ENCODE measurements at places on chromosomes 5 and 9.

DNA sequence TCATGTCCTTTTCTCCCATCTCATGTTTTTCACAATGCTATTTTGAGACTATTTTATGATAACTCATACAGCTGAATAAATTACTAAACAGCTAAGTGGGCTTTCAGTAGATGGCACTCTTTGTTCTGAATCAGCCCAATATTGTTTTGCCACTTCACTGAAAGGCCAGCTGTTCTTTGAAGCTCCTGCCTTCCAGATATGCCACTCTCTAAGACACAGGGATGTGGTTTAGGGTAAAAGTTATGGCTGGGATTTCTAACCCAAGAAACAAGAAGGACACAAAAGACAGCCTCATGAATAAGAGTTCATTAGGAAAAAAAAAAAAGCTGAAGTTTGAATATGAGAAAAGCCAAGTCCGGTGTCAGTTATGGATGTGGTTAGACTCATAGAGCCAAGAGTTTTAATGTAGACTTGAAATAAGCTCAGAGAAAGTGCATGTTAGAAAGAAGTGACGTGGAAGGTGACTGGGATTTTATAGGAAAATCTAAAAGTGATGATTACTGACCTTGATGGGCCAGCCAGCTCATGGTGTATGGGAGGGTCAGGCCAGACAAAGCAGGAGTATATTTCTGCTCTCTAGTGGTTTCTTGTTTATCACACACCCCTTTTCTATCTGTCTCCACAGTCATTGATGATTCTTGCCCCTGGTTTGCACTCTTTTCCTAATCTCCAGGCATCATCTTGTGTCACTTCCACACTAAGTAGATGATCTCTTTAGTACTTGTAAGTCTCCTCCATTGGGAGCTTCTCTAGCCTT lies 488.5 kb downstream of the NR2F1-AS1 start:
- no peak for DNase-seq

DNA sequence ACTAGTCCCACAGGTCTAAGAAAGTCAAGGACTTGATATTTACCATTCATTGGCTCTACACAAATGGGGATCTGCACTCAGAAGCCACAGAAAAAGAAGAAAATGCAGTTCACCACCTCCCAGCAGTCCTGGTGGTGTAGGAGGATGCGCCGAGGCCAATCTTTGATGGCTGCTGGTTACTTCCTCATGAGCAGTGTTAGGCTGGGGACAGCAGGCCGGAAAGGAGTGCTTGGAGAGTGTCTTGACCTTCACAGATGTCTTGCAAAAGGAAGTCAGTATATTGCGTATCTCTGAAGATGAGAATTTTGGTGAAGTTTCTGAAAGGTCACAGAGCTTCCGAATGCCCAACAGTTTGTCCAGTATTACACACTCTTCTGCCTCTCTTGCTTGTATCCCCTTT lies 597.0 kb downstream of the EBF1 start:
- DNase-seq: no peak

GRCh38 chr5:112762113-112762810 lies 24.6 kb downstream of the APC start:
- DNase-seq: no peak

- DNase-seq: no peak
These were observed 117.1 kb downstream of the MED10 start for GRCh38 chr5:6261256-6261655.

GRCh38 chr9:70049236-70049635 lies 5.6 kb downstream of the MAMDC2 start:
- no peak for DNase-seq

DNA sequence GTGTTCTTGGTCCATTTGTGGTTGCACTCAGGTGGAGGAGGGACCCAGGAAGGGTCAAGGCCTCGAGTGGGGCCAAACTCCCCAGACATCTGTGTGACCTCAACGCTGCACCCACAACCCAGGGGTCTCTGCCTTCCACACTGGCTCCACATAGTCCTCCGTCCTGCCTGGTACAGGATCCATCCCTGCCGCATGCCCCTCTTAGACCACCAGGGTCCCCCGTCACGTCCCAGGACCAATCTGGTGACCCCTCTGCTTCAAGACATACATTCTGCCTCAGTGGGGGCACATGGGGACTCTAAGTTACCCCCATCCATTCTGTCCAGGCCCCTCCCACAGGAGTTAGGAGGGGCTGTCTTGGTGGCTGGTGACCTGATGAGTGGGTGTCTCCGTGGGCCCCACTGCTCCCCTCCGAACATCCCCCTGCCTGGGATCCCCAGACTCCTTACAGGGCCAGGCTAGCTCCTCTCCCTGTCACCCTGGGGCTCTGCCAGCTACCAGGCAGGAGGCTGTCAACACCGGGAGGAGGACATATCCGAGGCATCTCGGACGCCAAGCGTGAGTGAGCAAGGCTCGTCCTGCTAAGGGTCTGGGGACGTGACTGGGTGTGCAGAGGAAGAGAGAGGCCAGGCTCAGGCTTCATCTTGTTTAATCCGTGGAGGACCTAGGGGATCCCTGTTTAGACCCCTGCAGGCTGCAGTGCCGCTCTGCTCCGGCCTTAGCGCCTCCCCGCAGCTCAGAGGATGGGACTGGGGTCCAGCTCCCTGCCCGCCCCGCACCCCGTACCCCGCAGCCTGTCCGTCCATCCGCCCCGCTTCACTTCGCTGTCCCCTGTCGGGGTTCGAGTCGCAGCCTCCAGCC lies 32.3 kb downstream of the TSPAN17 start:
- DNase-seq: no peak

DNA sequence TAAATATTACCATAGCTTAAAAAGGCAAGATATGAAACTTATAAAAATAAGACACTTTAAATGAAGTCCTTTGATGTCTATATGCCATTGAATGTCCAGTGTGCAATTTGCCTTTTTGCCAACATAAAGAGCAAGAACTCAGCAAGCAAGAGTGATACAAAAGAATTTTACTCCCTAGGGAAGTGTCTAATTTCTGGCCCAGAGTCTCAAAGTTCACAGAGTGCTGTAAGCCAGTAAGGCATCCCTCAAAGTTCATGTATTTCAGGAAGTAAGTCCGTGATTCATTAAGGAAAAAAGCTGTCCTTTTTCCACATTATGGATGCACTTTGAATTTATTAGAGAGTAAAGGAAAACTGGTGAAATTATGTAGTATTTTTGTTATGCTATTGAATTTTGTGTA lies 185.2 kb downstream of the CCDC171 start:
- DNase-seq: no peak

DNA sequence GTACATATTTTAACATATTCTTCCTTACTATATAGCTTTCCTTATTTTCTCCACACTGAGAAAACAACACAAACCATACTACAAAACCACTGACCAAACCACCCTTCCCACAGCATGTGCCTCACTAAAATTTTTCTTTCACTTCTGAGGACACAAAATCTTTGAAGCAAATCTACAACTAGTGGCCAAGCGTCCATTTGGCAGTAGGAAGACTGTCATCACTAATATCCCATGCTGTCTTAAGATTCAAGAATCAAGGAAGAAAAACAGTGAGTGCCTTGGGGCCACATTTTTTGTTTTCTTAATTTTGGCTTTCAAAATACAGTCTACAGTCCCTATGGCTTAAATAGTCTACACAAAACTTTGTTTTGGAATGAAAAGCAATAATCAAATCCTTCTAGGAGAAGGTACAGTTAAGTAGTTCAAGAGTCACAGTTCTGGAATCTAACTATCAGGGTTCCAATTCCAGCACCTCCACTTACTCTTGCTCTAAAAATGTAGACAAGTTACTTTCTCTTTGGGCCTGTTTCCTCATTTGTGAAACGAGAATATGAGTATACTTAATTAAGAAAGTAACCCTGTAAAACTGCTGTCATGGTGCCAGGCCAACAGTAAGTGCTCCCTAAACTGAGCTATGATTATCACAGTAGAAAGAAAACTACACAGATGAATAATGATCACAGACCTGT lies 227.9 kb downstream of the BNC2 start:
- no peak for DNase-seq

DNA sequence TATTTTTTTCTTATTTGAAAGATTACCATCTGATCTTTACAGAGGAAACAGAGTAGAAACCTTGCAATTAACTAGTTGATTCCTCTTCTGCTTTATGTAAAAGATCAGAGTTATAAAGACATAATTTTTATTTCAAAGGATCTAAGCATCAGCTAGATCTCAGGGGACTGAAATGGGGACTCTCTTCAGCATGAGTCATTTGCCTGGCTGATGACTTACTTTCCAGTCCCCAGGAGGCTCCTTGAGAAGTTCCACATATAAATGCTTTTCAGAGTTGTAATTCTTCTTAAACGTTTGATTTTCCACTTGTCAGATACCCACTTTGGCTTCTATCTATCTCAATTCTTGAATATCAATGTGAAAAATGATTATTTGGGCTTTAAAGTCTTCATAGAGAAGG lies 389.4 kb downstream of the RAB3C start:
- no peak for DNase-seq

- no peak for DNase-seq
These were observed 262.7 kb downstream of the CHSY3 start for GRCh38 chr5:130166839-130167490.

DNA sequence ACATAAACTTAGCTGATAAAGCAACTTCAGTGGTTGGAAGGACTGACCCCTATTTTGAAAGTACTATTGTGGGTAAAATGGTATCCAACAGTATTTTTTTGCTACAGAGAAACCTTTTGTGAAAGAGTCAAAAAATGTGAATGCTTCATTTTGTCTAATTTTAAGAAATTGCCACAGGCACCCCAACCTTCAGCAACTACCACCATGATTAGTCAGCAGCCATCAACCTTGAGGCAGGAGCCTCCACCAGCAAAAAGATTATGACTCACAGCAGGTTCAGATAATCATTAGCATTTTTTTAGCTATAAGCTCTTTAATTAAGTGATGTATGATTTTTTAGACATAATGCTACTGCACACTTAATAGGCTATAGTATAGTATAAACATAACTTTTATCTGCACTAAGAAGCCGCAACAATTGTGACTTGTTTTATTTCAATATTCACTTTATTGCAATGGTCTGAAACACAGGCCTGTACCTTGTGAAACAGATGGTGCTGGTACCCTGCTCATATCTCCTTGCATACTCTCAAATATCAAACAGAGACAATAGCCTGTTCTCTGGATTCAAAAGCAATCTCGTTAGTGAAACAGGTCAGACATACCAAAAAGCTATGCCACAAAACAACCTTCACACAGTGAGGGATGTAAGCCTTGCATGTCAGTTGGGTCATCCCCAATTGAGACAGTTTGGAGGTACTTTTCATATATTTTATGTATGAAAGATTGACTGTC lies 261.2 kb upstream of the FAM174A start:
- no peak for DNase-seq

DNA sequence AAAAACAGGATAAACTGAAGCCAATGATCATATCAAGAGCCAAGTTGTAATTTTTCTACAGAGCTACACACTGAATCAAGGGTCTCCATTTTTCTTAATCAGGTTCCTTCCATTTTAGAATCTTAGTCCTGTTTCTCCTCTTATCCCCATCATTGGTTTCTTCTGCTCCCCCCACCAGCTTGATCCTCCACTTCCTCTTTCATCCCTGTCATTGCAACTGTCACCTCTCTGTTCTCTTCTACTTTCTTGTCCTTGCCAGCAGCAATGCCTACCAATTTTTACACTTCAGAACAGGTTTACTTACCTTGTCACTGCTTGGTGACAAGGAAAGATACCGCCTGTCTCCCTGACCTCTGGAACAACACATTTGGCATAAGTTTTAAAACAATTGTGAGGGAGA lies 97.3 kb downstream of the CFAP90 start:
- DNase-seq: no peak

Measured in effector memory CD8-positive, alpha-beta T cell (primary cell).